ENCODE measurements at places on chromosomes 12 and 14.

GRCh38 chr12:75623631-75624154 lies 112.3 kb upstream of the KRR1 start:
- no peak for DNase-seq

GRCh38 chr14:29548948-29549370 lies 378.7 kb downstream of the PRKD1 start:
- DNase-seq: no peak

- no peak for DNase-seq
Observed at GRCh38 chr14:105055334-105055733, 9.9 kb downstream of the GPR132 start.

DNA sequence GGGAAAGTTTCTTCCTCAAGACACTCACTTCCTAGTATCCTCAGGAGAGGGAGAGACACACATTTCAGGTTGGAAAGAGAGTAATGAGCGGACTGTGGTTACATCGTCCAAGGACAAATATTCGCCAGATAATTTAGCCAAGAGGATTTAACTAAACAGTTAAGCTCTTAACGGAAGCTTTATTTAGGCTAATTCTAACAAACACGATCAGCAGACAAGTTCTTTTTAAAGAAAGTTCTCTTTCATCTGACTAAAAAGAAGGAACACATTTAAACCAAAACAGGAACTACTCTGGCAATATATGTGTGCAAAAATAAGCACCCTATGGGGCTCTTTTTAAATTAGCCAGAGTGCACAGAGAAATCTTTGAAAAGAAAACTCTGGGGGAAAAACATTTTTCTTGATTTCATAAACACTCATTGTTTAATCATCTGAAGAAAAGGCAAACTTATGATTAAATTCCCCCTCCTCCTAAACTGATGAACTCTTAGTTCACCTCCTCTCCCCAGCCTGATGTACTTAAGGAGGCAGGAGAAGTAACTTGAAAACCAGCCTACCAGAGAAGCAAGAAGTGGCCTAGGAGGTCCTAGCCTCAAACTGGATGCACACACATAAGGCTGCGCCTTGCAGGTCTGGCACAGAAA lies 13.3 kb upstream of the BTG1 start:
- no peak for DNase-seq

- no peak for DNase-seq
Observed at GRCh38 chr12:53558631-53559030, 51.3 kb upstream of the NPFF start.

DNA sequence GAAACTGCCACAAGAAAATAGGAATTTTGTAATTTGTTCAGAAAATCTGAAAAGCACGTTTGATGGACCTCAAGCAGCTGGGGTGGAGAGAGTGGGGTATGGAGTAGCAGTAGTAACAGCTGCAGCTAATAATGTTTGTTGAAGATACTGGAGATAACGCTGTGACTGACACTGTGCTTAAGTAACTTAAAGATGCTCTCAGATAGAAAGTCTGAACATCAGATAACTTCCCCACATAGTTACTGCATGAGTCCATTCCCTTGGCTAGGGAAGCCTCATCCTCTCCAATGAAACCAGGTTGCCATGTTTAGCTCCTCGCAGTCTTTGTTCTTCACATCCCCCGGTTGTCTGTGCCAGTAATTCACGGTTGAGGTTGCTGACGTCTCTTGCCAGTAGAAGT lies 24.9 kb downstream of the RMST start:
- no peak for DNase-seq

DNA sequence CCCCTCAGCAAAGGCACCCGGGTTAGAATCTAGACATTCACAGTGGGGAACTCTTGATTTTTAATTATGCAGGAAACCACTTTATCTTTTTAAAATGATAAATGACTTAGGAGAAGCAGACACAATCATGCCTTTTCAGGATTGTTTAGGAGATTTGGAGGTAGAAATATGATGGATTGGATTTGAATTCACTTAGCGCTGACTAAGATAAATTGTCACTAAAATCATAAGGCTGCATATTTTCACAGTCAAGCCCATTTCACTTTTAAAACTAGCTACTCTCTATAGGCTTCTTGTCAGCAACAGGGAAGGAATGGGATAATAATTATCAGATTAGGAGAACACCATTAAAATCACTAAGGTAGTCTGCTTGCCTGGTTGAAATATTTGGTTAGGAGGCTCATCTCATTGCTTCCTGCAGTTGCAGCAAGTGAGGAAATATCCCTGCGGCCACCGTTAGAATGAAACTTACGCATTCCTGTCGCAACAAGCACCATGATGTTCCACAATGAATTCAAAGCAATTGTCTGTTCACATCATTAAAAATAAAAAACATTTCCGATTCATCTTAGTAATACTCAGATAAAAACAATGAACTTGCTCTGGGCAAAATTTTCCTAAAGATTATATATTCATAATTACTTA lies 31.9 kb downstream of the DACT1 start:
- no peak for DNase-seq

- DNase-seq: no peak
Observed at GRCh38 chr14:55722054-55722453, 142.0 kb downstream of the KTN1 start.

DNA sequence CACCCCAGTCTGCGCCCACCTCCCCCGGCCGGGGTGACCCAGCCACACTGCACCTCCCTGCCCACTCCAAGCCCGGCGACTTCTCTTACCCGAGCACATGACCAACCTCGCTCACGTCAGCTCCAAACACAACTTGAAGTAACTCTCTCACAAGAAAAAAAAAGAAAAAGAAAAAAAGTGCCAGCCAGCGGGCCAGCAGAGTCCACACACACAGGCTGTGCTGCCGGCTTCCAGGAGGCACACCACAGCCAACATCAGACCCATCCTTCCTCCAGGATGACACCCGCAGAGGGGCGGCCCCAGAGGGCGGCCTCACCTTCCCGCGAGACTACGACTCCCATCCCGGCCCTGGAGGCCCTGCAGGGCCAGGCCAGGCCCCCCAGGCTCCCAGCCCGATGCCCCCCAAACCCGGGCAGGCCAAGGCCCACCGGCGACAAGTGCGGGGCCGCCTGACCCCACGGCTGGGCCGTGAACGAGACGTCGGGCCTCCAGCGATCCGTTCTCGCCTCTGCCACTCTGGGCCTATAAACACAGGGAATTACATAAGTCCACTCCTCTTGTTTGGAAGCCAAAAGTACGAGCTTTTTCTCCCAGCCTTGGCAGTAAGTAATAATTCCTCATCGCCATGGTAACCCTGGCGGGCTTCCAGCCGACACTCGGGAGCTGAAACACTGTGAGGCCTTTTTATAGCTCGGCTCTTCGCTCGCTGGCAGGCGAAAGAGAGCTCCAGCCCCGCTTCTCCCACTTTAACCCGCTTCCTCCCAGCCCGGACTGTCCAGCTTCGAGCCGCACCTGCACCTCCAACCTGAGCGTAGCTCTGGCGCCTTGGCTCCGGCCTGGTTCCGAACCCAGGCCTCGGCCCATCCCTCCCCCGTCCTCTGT lies 49.1 kb downstream of the NCOR2 start:
- no peak for DNase-seq

DNA sequence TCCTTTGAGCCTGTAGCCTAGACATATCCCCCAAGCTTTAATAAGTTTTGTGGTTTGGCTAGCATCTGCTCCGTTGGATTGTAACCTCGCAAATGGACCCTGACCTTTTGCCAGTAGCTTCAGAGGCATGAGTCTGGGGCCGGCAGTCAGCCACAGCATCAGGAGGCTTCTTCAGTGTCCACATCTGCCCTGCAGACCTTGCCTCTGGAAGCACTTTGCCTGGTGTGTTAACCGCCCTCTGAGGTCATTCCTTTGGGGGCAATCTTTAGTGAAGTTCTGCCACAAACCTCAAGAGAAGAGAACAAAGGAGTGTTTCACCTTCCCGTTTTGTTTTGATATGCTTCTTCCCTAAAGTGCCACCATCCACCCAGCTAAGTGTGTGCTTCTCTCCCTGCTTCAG lies 71.4 kb downstream of the GNS start:
- DNase-seq: no peak

GRCh38 chr12:97385121-97385520 lies 77.5 kb upstream of the RMST start:
- DNase-seq: no peak

DNA sequence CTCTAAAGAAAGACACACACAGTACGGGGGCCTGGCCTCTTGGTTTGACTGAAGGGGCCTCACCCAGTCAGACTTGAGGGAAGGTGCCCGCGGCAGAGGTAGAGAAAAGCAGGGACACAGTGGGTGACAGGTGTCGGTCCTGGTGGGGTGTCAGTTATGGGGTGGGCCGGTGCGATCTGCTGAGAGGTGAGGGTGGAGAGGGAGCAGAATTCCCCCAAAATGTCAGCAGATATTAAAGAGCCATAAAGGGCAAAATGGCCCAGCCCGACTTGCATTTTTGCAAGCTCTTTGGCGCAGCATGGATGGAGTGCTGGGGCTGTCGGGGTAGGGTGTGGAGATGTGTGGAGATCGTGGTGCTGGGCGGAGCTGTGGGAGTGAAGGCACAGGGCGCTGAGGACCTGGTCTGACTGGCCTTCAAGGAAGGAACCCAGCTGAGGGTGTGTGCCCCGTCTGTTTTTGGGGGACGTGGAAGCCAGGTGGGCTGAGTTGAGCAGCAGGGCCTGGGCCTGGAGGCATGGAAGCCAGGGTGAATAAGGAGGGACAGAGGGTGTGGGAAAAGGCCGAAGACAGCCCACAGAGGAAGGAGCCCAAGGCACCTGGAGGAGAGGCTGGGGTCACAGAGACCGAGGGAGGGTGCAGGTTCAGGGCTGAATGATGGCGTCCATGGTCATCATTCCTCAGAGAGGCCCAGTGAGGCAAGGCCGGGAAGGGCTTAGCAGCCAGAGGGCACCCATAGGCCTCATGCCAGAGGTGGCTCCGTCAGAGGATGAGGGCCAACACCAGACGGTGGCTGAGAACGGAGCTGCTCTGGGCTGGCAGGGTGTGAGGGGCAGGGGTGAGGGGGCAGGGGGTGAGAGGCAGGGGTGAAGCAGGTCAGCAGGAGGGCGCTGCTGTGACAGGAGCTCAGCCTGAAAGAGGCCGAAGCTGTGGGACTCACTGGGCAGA lies 48.2 kb upstream of the DYNC1H1 start:
- no peak for DNase-seq

- no peak for DNase-seq
Observed at GRCh38 chr14:29545714-29546113, 381.9 kb downstream of the PRKD1 start.

GRCh38 chr14:52354242-52354641 lies 40.1 kb downstream of the PTGER2 start:
- DNase-seq: no peak

DNA sequence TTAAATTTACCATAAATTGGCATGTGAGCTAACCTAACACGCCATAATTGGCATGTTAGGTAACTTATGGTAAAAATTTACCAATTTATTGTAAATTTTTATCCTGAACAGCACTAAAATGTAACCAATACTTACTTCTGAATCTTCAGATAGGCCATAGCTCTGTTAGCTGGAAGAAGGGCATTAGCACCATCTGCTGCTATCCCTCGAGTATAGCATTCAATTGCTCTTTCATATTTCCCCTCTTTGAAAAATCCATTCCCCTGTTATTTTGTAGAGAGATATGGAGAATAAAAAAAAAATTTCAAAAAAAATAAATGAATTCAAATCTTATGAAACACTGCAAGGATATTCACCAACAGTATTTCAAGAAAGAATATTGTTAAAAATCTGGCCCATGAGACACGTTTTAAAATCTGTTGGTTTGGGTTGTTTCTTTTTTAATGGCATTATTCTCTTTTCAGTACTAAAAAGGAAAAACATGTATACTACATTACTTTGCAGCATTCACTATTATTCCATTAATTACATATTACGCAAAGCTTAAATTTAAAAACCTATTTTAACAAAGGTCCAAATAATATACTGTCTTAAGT lies 19.1 kb downstream of the RPAP3 start:
- no peak for DNase-seq

DNA sequence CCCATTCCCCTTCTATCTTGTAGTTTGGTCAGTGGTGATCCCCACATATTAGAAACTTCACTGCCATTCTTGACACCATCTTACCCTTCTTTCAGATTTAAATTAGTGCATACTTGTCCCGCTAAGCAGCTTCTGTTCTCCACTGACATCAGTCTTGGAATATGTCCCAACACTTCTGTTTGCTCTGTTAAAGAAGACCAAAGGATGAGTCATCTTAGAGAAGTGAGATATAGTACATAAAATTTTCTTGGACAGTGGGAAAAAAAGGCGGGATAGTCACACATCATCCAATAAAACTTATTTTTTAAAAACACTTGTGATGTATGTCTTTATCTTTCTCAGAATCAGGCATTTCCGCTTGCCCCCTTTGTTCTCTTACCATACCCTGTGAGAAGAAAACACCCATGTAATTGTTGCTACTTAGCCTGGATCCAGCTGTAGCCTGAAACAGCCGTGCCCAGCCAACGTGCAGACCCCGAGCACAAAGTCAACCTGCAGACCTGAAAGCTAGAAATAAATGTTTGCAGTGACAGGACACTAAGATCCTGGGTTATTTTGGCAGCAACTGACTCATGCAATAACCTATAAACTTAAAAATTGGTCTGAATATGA lies 100.1 kb upstream of the PDE3A start:
- no peak for DNase-seq

- DNase-seq: no peak
Observed at GRCh38 chr14:69879175-69880043, at the start of gene SMOC1. SMOC1 (plus strand) TSS chr14:69879416; CDS start chr14:69879679, 263 bp downstream.

- no peak for DNase-seq
Observed at GRCh38 chr12:26272851-26273250, 77.5 kb downstream of the SSPN start.

DNA sequence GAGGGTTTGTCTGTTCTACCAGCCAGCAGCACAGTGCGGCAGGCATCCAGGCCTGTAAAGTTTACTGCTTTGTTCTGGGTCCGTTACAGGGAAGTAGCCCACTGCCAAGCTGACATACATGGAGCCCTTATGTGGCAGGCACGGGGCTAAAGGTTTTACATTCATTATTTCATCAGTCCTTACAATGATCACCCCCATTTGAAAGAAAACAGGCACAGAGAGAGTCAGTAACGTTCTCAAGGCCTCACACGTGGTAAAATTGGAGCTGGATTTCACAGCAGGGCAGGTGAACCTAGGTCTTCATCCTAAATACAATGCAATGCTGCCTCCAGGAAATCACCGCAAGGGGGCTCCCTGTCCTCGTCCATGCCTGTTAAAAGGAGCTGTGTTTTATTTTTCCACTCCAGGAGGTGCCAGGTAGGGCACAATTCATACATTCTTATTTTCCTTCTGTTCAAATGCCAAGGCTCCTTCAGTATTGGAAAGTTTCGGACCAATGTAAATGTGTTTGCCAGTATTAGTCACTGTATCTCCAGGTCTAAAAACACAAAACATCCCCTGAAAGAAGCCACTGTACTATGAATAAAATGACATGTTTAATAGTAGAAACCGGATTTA lies 172.2 kb upstream of the GZMB start:
- peak; percentile 3 for DNase-seq

- no peak for DNase-seq
Observed at GRCh38 chr14:103828315-103828967, 18.9 kb downstream of the PPP1R13B start.

All from stimulated activated CD4-positive, alpha-beta T cell treated with anti-CD3 and anti-CD28 coated beads, Interleukin-15, amount 100 ng/mL, for 1 hour (primary cell).